ENCODE measurements at places on chromosomes 7 and 10. TPM values are rescaled to one million over a fixed set of nuclear protein-coding genes. Genes with fewer than 3 reads are reported as not detected.
A peak's percentile ranks its signal among the peaks of the same experiment; 100 is the strongest.

PRSS37 gene
- not detected for total RNA-seq

- peaks cover 28% of the 10 kb centered on the region for H3K36me3 ChIP-seq
- H3K4me1 ChIP-seq: peaks cover 14% of the 10 kb centered on the region
- no peak overlapping the region for H3K4me3 ChIP-seq
- H3K27me3 ChIP-seq: no peaks in the 10 kb centered on the region
- no peak for DNase-seq
Measured at GRCh38 chr10:74994854-74995253, 116.6 kb upstream of the SAMD8 start.

DNA sequence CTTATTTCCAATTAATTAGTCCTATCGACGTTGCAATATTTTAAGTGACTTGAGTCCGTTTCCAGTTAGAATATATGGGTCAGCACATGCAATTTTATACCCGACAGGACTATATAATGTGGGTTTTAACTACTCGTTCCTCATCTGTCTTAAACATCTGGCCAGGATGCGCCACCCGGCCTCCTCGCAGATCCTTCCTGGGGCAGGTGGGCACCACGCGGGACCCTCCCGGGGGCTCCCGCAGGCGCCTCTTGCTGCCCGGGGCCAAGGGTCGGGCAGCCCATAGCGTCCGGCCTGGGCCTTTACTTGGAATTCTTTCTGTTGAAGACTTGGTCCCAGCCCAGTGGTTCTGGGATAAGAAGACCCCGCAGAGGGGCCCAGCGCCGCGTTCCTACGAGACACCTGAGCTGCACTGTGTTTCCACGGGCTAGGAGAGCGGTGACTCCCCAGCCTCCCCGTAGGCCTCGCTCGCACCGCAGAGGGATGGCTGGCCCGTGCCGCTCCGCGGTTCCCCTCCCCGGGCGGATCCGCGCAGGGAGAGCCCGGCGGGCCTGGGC, 10.1 kb upstream of the MNX1 start:
- no peaks in the 10 kb centered on the region for H3K36me3 ChIP-seq
- DNase-seq: peak; percentile 41
- H3K4me3 ChIP-seq: no peak overlapping the region
- H3K27me3 ChIP-seq: peaks cover 82% of the 10 kb centered on the region
- peak overlapping the region; percentile 8 for H3K27ac ChIP-seq

DNA sequence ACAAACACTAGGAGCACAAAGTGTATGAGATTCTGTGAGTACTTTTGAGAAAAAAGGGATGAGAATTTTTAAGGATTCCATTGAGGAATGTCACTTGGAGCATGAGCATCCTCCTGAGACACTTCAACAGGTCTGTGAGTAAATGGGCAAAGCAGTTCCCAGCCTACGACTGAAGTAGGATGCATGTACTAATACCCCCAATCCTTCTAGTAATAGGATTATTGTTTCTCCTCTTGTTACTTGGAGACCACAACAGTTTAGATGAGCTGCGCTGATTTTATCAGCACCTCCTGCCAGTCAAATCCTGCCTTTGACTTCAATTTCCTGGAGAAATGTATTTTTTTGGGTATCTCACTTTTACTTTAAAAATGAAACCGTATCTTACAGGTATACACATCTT, 820 bp downstream of the BBS9 start:
- DNase-seq: no peak
- peaks cover 3% of the 10 kb centered on the region for H3K27me3 ChIP-seq
- H3K36me3 ChIP-seq: peaks cover 3% of the 10 kb centered on the region
- peak overlapping the region; percentile 96 for H3K4me3 ChIP-seq

DNA sequence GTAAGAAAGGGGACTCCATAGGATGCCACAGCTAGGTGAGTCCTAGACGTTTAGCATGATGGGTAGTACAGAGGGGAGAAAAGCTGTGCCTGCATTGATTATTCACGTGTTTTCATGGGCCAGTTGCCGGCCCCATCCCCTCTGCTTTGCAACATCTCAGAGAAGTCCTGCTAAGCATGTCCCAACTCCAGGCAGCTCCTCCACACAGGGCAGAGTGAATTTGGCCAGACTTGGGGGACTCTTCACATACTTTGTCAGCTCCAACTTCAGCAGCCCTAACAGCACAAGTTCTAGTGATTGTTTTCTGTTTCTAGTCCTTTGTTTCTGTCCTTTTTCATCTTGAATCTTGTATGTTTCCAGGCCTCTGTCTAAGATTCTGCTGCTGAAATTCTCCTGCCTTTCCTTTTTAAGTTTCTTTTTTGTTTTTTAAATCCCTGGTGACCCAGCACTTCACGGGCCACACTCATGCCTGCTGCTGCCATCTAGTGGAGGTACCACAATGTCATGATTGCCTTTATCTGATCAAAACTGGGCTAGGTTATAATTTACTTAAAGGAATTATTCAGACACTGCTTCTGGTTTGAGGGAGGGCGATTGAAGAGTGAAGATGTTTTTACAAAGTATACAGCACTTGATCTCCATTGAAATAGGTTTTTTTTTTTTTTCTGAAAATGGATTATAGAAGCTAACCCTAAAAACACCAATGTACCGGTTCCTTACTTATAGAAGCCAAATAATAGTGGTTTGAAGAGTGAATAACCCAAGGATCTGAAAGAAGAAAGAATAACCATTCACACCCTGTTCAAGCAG, 276.9 kb downstream of the CSTF2T start:
- no peak overlapping the region for H3K4me3 ChIP-seq
- H3K27ac ChIP-seq: no peak overlapping the region
- H3K36me3 ChIP-seq: no peaks in the 10 kb centered on the region
- no peak for DNase-seq
- H3K4me1 ChIP-seq: peaks cover 1% of the 10 kb centered on the region

DNA sequence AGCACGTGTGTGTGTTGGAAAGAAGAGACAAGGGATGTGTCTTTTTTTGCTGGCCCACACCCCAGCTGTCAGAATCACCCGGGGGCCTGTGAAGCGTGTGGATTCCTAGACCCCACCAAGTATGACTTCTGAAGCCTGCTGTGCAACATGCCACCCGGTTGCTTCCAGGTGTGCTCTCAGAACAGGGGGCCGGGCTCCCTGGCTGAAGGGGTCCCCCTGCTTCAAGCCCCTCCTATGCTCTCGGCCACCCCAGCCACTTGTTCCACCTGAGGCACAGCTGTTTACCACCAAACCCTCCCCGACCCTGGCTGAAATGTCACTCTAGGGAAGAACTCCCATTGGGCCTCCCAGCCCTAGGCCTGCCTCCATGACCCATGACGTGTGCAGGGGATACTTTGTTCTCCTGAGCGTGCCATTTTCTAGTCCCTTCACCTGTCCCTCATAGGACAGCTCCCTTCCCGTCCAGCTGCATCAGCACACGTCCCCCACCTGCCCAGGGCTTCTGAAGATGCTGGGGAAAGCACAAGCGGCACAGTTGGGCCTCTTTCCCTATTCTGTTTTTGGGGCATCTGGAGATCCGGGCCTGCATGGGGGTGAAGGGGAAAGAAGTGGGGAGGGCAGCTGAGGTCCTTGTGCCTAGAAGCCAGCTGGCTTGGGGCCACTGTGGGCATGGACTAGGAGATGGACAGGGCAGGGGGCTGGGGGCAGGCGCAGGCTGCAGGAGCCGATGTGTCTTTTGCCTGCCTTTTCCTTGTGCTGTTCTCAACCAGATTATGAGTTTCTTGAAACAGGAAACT, 33.3 kb downstream of the CRHR2 start:
- peak; percentile 10 for DNase-seq
- H3K36me3 ChIP-seq: peaks cover 12% of the 10 kb centered on the region
- H3K4me1 ChIP-seq: no peaks in the 10 kb centered on the region
- H3K27me3 ChIP-seq: no peaks in the 10 kb centered on the region
- no peak overlapping the region for H3K4me3 ChIP-seq

DNA sequence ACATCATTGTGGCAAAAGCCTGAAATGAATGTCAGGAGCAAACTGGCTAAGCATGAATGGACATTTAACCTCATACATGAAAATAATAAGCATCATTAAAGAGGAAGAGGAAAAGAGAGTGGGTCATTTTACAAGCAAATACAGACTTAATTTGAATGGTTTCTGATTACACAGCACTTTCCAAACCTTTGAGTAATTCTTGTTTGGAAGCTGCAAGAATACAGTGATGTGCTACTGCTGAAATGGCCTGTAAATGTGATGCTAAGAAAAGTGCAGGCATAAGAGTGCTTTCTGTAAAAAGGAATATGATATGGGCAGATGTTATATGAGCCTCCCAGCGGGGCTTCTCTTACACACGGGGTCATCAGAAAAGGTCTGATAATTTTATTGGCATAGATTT, 30.2 kb downstream of the TAS2R16 start:
- H3K36me3 ChIP-seq: no peaks in the 10 kb centered on the region
- H3K27ac ChIP-seq: no peak overlapping the region
- no peaks in the 10 kb centered on the region for H3K27me3 ChIP-seq
- H3K4me3 ChIP-seq: no peak overlapping the region
- H3K4me1 ChIP-seq: no peaks in the 10 kb centered on the region
- no peak for DNase-seq

DNA sequence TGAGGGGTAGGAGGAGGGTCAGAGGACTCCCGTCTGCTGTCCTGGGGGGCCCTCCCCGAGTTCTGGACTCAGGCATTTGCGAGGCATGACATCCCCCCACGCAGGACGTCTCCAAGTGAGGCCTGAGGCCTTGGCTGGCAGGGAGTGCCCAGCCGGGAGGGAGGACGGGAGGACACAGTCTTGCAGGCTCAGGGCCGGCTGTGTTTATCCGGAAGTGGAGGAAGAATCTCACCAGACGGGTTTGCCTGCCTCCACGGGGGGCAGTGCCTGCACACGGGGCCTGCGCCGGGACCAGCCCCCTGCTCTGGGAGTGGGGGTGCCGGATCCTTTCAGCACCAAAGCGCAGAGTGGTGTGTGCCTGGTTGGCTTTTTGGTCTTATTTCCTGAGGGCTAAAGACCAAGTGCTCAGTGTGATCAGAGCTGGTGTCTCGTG, 10.9 kb downstream of the PWWP2B start:
- no peaks in the 10 kb centered on the region for H3K27me3 ChIP-seq
- peaks cover 8% of the 10 kb centered on the region for H3K4me1 ChIP-seq
- DNase-seq: no peak
- peak overlapping the region; percentile 65 for H3K4me3 ChIP-seq
- peak overlapping the region; percentile 81 for H3K27ac ChIP-seq
